Activated naive CD4-positive, alpha-beta T cell treated with anti-CD3 and anti-CD28 coated beads for 36 hours (primary cell): ENCODE measurements at places on chromosomes 3 and 15.

- no peak for DNase-seq
Observed at GRCh38 chr15:62121273-62122015, 43.6 kb downstream of the C2CD4B start.

- no peak for DNase-seq
Observed at GRCh38 chr15:28861031-28861534, 12.6 kb upstream of the GOLGA6L7 start.

DNA sequence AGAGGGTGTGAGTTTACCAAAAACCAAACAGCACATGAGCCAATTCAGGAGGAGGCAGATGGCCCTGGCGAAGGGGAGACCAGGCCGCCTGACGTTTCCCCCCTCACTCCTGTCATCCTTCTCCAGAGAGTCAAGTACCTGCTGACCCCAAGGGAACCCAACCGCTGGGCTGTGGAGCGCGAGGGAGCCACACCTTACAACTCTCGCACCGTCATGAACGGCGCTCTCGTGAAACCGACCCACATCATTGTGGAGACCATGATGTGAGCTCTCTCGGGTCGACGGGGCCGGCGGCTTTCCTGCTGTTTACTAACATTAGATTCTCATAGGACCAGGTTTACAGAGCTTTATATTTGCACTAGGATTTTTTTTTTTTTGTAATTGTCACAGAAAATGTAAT, 55.4 kb downstream of the GRIP2 start:
- DNase-seq, result no peak

- no peak for DNase-seq
Observed at GRCh38 chr15:76678766-76679165, 226.4 kb downstream of the SCAPER start.

DNA sequence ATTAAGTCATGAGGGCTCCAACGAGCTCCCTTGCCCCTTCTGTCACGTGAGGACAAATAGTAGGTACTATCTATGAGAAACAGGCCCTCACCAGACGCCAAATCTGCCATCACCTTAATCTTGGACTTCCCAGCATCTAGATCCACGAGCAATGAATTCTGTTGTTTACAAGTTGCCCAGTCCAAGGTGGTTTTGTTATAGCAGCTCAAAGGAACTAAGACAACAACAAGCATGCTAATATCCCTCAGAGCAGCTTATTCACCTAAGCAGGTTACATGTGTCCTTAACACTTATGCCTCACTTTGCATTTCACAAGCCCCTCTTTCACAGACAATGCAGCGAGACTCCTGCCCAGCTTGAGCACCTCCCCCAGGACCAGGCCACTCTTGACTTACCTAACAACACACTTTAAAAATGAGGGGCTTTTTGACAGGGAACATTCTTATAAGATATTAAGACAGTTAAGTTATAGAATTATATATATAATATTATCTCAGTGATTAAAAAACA, 219.5 kb downstream of the PLCH1 start:
- no peak for DNase-seq

GRCh38 chr3:176958560-176958959, 238.7 kb downstream of the TBL1XR1 start:
- DNase-seq, result no peak

GRCh38 chr3:145259166-145259880, 901.7 kb downstream of the PLOD2 start:
- no peak for DNase-seq

DNA sequence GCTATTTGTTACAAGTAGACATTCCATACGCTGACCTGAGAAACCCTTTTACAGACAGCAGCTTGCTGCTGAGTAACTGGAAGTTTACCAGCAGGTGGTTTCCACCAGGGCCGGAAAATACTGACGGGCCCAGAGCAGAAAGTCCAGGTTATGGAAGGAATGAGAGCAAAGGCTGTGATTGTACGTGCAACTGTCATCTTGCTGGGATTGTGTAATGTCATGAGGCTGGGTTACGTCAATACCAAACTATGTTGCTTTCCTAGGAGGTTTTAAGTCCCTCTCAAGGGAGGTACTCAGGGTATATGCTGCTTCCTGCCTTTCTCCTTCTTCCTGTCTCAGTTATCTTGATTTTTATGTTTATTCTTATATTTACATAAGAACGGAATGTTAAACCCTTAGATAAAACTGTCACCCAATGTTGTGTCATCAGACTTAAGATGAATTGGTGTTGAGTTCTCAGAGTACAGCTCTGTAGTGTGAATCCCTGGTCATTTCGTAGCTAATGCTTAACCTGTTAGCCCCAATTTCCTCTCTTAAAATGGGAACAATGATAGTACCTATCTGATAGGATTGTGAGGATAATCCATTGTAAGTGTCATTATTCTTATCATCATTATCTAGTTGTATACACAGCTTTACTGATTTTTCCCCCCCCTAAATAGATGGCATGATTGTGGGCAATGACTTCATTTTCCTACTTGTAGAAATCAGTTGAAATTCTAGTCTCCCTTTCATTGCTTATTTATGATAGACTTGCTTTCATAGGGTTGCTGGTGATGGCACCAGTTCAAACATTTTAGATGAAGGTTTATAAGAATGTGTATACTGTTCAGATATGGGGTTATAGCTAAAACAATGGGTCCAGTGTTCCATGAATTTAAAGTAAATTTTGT, 101.4 kb downstream of the FNDC3B start:
- no peak for DNase-seq

DNA sequence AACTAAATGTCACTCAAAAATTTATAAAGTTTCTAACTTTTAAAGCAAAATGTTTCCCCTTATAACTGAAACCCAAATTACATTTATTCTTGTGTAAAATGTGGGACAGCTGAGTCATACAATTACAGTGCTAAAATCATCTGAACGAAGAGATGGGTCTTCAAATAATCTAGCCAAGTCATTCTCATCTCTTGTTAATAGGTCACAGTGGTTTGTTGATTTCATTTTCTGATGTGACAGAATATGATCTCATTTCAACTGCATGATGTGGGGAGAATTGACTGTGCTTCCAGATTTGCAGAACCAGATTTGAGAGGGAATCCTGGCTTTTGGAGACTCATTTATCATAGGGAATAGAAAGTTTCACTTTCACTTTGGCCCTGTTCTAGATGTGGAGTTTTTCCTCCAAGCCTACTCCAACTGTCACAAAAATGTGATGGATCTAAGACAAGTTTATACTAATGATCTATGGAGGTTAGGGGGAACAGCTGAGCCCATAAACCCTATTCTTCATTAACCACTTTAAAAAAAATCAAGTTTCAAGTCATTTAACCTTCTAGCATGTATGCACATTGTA, 685.0 kb downstream of the PDCD6IP start:
- DNase-seq, result no peak

DNA sequence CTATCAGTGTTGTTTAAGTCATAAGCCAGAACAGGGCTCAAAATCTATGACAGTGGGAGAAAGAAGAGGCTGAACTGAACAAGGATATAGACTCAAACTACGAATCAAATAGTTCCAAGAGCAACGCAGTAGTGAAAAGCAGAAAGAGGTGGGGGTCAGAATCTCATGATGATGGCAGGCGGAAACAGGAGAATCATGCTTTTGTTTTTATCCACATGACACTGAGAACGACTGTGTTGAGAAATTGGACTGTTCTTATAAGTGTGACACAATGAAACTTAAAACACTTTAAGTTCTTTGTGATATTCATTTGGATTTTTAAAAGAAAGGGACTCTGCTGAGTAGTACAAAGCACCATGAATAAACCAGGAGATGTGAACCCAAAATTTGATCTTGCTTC, 309.4 kb downstream of the ULK4 start:
- DNase-seq, result no peak

- no peak for DNase-seq
Observed at GRCh38 chr3:147521646-147522045, 112.5 kb downstream of the ZIC1 start.

GRCh38 chr3:38548154-38548931, 52.2 kb downstream of the EXOG start:
- no peak for DNase-seq

- no peak for DNase-seq
Observed at GRCh38 chr3:11909726-11910125, 63.0 kb upstream of the TAMM41 start.

DNA sequence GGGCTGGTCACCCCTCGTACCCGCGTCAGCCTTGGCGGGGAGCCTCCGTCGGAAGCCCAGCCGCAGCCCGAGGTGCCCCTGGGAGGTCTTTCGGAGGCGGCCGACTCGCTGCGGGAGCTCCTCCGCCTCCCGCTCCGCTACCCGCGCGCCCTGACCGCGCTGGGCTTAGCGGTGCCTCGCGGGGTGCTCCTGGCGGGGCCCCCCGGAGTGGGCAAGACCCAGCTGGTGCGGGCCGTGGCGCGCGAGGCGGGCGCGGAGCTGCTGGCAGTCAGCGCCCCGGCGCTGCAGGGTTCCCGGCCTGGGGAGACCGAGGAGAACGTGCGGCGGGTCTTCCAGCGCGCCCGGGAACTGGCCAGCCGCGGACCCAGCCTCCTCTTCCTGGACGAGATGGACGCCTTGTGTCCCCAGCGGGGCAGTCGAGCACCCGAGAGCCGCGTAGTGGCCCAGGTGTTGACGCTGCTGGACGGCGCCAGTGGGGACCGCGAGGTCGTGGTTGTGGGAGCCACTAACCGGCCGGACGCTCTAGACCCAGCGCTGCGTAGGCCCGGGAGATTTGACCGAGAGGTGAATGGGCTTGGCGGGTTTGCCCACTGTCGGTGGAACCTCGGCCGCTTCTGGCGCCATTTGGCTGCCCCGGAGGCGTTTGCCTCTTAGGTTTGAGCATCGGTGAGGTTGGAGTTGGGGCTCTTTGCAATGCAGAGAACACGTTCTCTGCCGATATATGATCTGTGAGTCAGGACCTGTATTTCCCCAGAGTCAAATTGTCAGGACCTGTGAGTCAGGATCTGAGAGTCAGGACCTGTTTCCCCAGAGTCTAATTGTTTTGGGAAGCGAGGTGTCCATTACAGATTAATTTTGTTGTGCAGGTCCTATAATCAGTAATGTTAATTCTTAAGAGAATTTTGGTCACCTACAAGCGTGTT, 24.9 kb upstream of the GATM start:
- peak; percentile 44 for DNase-seq

DNA sequence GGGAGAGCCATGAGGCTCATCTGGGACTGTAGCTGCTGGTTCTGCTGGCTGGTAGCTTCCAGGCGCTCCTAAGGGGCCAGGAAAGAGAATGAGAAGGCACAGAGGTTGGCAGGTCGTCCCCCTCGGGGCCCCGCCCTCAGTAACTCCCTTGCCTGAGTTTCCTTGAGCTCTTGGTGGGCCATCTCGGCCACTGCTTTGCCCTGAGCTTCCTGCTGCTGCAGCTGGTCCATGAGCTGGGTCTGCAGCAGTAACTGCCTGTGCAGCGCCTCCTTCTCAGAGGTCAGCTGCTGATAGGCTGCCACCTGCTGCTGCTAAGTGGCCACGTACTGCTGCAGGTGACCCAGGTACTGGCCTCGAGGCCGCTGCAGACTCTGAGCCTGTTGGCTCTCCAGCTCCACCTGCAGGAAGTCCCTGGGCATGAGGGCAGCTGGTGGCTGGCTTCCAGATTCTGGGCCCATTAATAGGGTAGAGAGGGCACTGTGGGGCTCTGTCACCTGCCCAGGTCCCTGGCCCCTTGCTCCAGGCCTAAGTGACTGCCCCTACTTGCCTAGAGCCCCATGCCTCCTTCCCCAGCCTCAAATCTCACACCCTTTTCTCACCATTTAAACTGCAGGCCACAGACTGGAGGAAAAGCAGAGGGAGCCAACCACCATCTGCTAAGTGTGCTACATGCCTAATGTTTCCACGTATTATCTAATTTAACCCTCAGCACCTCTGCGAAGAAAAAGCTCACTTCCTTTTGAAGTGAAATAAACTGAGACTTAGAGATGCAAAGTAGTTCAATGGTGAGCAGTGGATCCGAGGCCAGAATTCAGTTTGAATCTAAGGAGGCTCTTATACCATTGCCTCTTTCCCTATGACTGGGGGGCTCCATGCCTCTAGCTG, 10.8 kb upstream of the VPS33B start:
- peak; percentile 79 for DNase-seq

- no peak for DNase-seq
Observed at GRCh38 chr3:104805508-104805907, 561.2 kb upstream of the ALCAM start.

DNA sequence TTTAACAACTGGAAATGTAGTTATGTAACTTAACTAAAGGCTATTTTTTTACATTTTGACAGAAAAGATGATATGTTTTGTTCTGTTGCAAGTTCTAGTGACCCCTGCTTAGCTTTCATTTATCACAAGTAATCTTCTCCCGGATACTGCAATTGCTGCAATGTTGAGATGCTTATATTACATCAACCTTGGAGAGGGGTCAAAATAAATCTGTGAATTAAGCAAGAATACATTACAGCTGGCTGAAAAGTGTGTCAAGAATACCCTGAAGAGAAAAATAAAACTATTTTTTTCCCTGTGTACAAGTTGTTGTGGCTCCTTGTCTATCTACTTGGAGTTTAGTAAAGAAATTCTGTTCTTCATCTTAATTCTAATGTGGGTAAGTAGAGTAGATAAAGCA, 232.1 kb upstream of the GOLIM4 start:
- no peak for DNase-seq

DNA sequence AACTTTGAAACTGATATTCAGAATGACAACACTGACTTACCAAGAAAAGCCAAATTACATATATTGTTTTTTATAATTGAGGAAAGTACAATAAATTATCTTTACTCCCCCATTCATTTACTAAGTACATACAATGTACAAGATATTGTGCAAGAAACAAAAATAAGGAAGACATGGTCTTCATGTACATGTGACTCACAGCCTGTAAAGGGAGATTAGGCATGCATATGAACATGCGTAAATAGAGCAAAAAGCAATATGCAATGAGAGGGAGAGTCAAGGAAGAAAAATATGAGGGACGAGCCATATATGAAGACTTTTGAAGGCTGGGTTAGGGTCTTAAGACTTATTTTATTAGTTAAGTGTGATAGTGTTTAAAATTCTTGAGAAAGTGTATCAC, 258.4 kb downstream of the GBE1 start:
- no peak for DNase-seq

DNA sequence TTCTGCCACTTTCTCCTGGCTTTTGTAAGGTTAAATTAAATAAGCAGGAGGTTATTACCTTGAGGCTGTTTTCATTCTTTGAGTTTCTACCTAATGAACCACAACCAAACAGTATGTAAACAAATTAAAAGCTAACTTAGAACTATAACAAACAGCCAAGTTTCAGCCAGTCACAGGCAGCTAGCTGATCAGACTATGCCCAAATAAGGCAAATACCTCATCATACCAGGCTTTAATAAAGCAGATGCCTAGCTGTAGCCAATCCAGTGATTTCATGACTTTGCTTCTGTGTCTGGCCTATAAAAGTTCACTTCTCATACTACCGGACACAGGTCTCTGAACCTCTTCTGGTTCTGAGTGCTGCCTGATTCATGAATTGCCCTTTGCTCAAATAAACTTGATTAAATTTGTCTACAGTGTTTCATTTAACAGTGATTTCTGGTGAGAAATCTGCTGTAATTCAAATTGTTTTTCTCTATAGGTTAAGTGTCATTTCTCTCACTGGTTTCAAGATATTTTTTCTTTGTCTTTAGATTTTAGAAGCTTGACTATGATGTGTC, 24.2 kb downstream of the SH3GL3 start:
- DNase-seq, result no peak

GRCh38 chr3:189404024-189404423, 227.2 kb upstream of the TP63 start:
- no peak for DNase-seq

GRCh38 chr3:87370007-87370406, 93.6 kb upstream of the POU1F1 start:
- no peak for DNase-seq
